Activated T-cell treated with anti-CD3 and anti-CD28 coated beads for 4 hours (primary cell): ENCODE measurements at places on chromosomes 1 and 21.

DNA sequence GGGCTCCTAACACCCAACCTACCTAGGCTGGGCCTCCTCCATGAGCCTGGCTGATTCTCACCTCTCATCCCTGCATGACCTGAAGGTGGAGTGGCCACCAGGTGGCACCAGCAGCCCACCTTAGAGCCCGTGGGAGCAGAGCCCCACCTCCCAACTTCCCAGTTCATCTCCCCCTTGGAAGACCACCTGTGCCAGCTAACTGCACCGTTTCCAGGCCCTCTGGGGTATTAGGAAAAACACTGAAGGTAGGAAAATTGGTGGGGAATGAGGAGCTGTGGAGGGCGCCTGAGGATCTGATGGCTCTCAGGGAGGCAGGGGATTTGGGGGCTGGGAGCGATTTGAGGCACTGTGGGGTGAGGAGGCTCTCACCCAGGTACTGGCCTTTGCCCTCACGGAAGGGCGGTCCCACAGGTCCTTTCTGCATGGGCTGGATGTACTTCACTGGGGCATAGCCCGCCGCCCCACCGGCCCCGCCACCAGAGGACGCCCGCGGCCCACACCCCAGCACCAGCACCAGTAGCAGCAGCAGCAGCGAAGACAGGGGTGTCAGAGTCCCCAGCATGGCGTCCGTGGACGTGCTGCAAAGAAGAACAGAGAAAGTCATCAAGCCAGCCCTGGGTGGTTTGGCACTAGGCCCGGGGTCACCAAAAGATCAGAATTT lies 11.1 kb downstream of the ADPRS start:
- DNase-seq = peak; percentile 71

GRCh38 chr1:163170975-163171676 lies 31.6 kb downstream of the RGS5 start:
- no peak for DNase-seq

- DNase-seq = no peak
These were observed 3.0 kb upstream of the ACKR1 start for GRCh38 chr1:159201642-159202041.

- DNase-seq = no peak
These were observed 1.6 kb upstream of the KCND3 start for GRCh38 chr1:111990878-111991718.
